Transverse colon (tissue), 4 donors: ENCODE measurements at places on chromosomes 16 and 17. TPM values are rescaled to one million over a fixed set of nuclear protein-coding genes. Genes with fewer than 3 reads are reported as not detected.

SLC38A8 gene
- total RNA-seq, result not detected

TBC1D3L gene
- total RNA-seq, result 22.1 TPM

C16orf87 gene
- total RNA-seq, result 10.6 TPM

MYH2 gene
- not detected for total RNA-seq

- no peaks in the 10 kb centered on the region for H3K27me3 ChIP-seq
- H3K27ac ChIP-seq, result no peak overlapping the region
- DNase-seq, result no peak
- no peaks in the 10 kb centered on the region for H3K36me3 ChIP-seq
- no peak overlapping the region for H3K4me3 ChIP-seq
- H3K4me1 ChIP-seq, result no peaks in the 10 kb centered on the region
Measured at GRCh38 chr16:13793841-13794409, 126.0 kb upstream of the ERCC4 start.

- H3K27me3 ChIP-seq, result no peaks in the 10 kb centered on the region
- H3K36me3 ChIP-seq, result no peaks in the 10 kb centered on the region
- peaks cover 9% of the 10 kb centered on the region for H3K4me1 ChIP-seq
- DNase-seq, result no peak
- no peak overlapping the region for H3K4me3 ChIP-seq
- no peak overlapping the region for H3K27ac ChIP-seq
Measured at GRCh38 chr17:67265436-67266019, 20.5 kb upstream of the HELZ start.

DNA sequence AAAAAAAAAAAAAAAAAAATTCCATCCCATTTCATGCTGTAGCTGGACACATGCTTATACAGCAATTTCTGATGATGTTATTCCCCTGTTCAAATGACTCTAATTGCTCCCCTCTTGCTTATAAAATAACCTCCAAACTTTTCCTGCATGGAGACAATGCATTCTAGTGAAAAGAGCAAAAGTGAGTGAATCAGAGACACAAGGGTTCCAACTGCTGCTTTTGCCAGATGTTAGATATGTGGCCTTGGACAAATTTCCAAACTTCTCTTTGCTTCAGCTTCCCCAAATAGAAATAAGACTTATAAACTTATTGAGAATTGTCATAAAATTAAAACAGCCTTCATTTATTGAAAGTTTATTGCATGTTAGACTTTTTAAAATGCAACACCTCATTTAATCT lies 65.0 kb upstream of the AXIN2 start:
- no peaks in the 10 kb centered on the region for H3K27me3 ChIP-seq
- no peak overlapping the region for H3K4me3 ChIP-seq
- DNase-seq, result no peak
- no peaks in the 10 kb centered on the region for H3K36me3 ChIP-seq

DNA sequence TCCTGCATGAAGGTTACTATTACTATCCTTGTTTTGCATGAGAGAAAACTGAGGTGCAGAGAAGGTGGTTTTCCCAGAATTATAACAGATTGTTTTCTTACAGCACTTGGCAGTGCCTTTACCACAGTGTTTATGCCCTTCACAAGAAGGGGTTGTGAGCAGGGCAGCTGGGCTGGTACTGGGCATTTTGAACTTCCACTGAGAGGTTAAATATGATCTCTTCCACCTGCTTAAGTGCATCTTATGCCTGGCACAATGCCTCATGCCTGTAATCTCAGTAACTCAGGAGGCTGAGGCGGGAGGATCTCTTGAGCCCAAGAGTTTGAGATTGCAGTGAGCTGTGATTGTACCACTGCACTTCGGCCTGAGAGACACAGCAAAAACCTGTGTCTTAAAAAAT lies 36.2 kb downstream of the NDE1 start:
- no peaks in the 10 kb centered on the region for H3K4me1 ChIP-seq
- H3K27me3 ChIP-seq, result no peaks in the 10 kb centered on the region
- DNase-seq, result no peak
- no peak overlapping the region for H3K4me3 ChIP-seq

DNA sequence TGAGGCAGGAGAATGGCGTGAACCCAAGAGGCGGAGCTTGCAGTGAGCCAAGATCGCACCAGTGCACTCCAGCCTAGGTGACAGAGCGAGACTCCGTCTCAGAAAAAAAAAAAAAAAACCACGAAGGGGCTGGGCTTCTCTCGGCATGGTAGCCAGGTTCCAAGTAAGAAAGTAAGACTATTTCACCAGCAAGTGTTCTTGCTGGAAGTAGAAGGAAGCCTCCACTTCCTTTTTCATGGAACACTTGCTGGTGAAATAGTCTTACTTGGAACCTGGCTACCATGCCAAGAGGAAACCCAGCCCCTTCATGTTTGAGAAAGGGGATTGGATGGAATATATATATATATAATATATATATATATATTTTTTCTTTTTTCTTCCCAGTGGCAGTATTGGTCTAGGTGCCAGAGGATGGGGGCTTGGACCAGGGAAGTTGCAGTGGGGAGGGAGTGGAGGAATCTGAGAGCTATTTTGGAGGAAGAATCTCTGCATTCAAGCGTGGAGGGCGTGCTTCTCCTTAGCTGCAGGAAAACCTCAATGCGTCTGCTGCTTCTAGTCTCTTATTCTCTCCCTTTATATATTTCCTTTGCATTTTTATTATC lies 7.2 kb upstream of the N4BP1 start:
- no peaks in the 10 kb centered on the region for H3K27me3 ChIP-seq
- no peak overlapping the region for H3K4me3 ChIP-seq
- H3K27ac ChIP-seq, result no peak overlapping the region
- H3K36me3 ChIP-seq, result no peaks in the 10 kb centered on the region
- H3K4me1 ChIP-seq, result peaks cover 13% of the 10 kb centered on the region

GRCh38 chr17:57622683-57623433 lies 122.2 kb downstream of the CCDC182 start:
- H3K27me3 ChIP-seq, result no peaks in the 10 kb centered on the region
- H3K36me3 ChIP-seq, result no peaks in the 10 kb centered on the region
- no peaks in the 10 kb centered on the region for H3K4me1 ChIP-seq
- no peak overlapping the region for H3K4me3 ChIP-seq
- DNase-seq, result no peak

GRCh38 chr17:896953-897661 lies 82.5 kb downstream of the NXN start:
- DNase-seq, result peak; percentile 36
- peak overlapping the region; percentile 55 for H3K27ac ChIP-seq
- H3K36me3 ChIP-seq, result no peaks in the 10 kb centered on the region
- H3K27me3 ChIP-seq, result no peaks in the 10 kb centered on the region
- no peak overlapping the region for H3K4me3 ChIP-seq
- H3K4me1 ChIP-seq, result peaks cover 14% of the 10 kb centered on the region

DNA sequence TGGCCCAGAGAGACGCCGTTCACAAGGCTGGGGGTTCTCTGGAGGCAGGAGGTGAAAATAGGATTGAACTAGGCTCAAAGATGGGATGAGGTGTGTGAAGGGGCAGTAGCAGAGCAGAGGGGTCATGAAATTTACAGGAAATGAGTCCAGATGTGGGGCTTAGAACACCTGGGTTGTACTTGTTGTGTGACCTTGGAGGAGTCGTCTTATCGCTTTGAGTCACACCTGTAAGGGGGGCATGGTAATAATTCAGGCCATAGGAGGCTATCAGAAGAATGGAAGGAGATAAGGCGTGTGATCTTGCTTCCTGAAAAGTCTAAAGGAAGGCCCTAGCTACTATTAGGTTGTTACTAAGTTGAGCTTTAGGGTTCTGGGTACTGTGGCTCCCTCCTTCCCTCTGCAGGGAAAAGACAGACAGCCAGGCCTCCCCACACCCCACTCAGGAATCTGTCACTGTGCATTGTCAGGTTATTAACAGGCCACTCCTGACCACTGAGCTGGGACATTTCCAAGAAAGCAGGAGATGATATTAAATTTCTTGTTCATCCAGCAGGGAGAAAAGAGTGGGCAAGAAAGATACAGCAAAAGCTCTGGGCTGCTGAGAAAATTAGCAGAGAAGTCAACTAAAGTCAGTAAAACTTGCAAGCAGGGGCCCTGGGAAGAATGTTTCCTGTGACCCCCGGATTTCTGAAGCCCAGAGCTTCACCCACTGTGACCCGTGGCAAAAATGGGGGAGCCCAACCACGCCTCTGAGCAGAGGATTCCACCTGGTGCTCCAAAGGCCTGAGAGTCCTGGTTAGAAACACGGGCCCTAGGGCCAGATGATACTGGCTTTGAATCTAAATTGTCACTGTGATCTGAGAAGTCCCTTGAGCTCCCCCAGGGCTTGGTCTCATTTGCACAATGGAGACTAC lies 6.0 kb upstream of the CDC42EP4 start:
- DNase-seq, result no peak
- peaks cover 9% of the 10 kb centered on the region for H3K4me1 ChIP-seq
- no peaks in the 10 kb centered on the region for H3K27me3 ChIP-seq
- H3K36me3 ChIP-seq, result no peaks in the 10 kb centered on the region

- H3K27me3 ChIP-seq, result peaks cover 61% of the 10 kb centered on the region
- H3K27ac ChIP-seq, result peak overlapping the region; percentile 84
- DNase-seq, result no peak
- no peaks in the 10 kb centered on the region for H3K36me3 ChIP-seq
Measured at GRCh38 chr17:43906951-43907424, 348 bp downstream of the MPP2 start.

- H3K4me1 ChIP-seq, result no peaks in the 10 kb centered on the region
- DNase-seq, result no peak
- H3K27ac ChIP-seq, result no peak overlapping the region
- H3K27me3 ChIP-seq, result no peaks in the 10 kb centered on the region
- H3K36me3 ChIP-seq, result no peaks in the 10 kb centered on the region
Measured at GRCh38 chr17:14595656-14596055, 294.8 kb downstream of the HS3ST3B1 start.

DNA sequence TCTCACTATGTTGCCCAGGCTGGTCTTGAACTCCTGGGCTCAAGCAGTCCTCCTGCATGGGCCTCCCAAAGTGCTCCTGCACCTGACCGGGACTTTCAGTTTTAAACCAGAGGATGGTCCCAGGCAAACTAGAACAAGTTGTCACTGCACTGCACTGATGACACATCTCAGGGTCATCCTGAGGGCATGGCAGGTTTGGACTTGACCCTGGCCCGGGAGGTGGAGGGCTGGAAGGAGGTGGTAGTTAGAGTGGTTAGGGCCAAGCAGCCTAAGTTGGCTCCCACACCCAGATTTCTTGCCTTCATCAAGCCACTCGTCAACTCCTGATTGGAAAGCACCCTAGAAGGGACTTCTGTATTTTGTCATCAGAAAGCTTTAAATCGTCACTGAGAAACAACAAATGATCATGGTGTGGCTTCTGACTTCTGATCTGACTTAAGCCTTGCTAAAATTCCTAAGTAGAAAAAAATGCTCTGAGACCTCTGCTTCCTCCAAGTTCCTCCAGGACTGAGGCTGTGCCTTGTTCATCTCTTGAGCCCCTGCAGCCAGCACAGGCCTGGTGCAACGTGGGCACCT lies 43.5 kb downstream of the EMP2 start:
- H3K27ac ChIP-seq, result no peak overlapping the region
- DNase-seq, result no peak
- peaks cover 15% of the 10 kb centered on the region for H3K36me3 ChIP-seq
- H3K4me1 ChIP-seq, result no peaks in the 10 kb centered on the region
- no peaks in the 10 kb centered on the region for H3K27me3 ChIP-seq

DNA sequence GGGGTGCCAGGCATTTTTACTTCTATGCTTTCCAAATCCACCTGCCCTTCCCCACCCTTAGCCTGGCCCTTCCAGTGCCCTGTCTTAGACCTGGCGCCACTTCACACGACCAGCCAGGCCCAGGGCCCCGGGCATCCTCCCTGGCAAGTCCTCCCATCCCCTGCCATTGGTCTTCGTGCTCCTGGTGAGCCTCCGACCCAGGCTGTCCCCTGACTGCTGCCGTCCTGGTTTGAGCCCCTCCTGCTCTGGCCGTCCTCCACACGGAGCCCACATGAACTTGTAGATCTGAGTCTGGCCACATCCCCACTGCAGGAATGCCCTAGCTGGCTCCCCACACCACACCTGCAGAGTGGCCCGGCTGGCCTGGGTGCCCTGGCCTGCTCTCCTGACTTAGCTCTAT lies 44.0 kb downstream of the PRMT7 start:
- no peak overlapping the region for H3K27ac ChIP-seq
- no peak for DNase-seq

GRCh38 chr17:77473615-77474226 lies 333.0 kb downstream of the SEC14L1 start:
- H3K4me3 ChIP-seq, result no peak overlapping the region
- no peaks in the 10 kb centered on the region for H3K27me3 ChIP-seq
- H3K36me3 ChIP-seq, result no peaks in the 10 kb centered on the region
- peak overlapping the region; percentile 87 for H3K27ac ChIP-seq

DNA sequence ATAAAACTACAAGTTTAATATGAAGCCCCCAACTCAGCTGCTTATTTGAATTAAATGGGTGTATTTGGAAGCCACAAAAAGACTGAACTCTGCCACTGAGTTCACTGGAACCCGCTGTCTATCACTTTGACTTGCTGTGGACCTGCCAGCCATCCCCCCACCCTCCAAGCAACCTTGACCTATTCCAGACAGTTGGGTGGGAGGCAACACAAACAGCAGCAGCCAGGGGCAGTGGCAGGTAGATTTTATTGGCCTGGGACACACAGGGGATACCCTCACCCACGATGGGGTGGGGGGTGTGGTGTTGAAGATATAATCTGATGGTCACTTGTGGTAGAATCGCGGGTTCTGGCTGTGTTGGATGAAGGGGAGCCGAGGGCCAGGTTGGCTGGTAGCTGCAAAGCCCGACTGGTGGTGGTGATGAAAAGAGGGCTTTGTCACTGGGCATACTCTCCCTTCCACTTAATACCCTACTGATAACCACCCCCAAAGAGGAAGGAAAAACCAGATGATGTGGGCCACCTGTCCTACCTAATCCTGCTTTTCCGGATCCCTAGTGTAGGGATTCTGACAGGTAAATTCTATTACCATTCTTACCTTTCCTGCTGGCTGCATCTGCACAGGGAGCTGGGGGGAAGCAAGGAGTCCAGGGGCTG lies 2.6 kb downstream of the GPS2 start:
- no peak for DNase-seq
- no peaks in the 10 kb centered on the region for H3K27me3 ChIP-seq
- no peaks in the 10 kb centered on the region for H3K36me3 ChIP-seq
- H3K27ac ChIP-seq, result peak overlapping the region; percentile 9
- H3K4me3 ChIP-seq, result no peak overlapping the region

DNA sequence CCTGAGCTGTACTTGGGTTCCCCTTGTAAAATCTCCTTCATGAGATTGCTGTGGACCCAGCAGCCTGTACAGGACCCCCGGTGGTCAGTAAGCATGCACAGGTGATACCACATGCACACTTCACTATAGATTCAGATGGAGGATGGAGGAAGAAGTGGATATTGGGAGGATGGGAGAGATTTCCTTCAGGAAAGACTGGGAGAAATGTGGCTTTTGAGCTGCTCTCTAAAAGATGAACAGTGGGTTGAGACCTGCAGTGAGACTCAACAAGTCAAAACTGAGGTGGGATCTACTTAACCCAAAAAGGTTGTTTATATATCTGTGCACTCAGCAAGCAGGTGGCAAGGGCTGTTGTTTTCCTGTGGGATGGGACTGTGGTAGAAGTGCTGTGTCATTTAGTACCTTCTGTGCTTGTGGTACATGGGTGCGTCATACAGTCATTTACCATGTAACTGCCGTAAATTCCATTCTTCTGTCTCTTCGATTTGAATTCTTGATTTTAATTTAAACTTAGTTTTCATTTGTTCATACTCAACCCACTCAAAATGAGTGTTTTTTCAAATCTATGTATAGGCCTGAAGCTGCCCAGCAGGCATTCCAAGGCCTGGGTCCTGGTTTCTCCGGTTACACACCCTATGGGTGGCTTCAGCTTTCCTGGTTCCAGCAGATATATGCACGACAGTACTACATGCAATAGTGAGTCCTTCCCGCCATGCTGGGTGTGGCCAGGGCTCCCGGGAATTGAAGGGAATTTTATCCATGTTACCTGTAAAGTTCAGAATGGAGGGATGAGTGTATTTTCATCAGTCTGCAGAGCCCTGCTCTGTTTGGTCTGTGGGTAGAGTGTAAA lies 6.9 kb downstream of the HERPUD1 start:
- peak overlapping the region; percentile 14 for H3K27ac ChIP-seq
- no peaks in the 10 kb centered on the region for H3K27me3 ChIP-seq
